ENCODE measurements at places on chromosomes 5 and 9.

- no peak for DNase-seq
Measured at GRCh38 chr9:83362341-83362995, 175.7 kb downstream of the FRMD3 start.

- DNase-seq: no peak
Measured at GRCh38 chr9:4116071-4116581, 183.7 kb downstream of the GLIS3 start.

- DNase-seq: no peak
Measured at GRCh38 chr5:149240354-149240998, 31.2 kb upstream of the AFAP1L1 start.

- no peak for DNase-seq
Measured at GRCh38 chr9:88523056-88523455, 11.9 kb upstream of the NXNL2 start.

- DNase-seq: no peak
Measured at GRCh38 chr9:96034553-96035122, 159.1 kb downstream of the ERCC6L2 start.
